Suppressor macrophage treated with lipopolysaccharide for 1 hour (primary cell): ENCODE measurements at places on chromosomes 3 and 15.

- DNase-seq: no peak
These were observed 272.5 kb upstream of the TGFBR2 start for GRCh38 chr3:30333903-30334302.

GRCh38 chr3:112610121-112610520 lies 30.8 kb downstream of the CCDC80 start:
- DNase-seq: peak; percentile 53

DNA sequence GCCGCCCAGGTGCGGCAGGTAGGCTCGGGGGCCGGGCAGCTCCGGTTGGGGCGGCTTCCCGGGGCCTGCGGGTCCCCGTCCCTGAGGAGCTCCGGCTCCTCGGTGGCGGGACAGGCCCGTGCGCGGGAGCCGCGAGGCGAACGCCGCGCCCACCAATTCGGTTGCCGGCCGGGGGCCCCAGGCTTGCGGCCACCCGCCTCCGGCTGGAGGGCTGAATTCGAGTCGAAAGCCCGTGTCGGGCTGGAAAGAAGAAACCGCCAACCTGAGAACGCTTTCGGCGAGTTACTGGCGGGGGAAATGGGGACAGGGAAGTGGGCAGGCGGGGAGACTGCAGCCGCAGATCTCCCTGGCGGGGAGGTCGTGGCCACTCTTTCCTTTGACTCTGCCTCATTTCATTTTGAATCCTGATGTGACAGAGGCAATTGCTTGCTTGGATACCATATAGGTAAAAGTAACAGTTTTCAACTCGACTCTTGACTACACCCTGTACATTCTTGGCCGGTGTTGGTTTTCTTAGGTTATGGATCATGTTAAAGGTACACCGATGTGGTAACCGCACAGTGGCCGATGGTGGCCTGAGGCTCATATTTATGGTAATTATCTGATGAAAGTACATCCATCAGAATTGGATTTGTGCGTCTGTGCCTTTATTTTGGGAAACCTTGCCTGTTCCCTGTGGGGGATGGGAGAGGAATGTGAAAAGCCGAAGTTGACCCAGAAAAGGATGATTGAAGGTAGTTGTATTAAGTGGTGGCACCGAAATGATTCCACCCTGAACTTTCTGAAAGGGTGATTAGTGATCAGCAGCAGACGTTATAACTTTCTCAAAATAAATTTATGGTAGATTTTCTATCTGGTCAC lies 1.7 kb downstream of the B3GNT5 start:
- peak; percentile 58 for DNase-seq

- DNase-seq: no peak
These were observed 260.4 kb upstream of the TTC14 start for GRCh38 chr3:180341516-180341915.

GRCh38 chr15:34725556-34725955 lies 29.2 kb downstream of the GJD2 start:
- no peak for DNase-seq

- DNase-seq: no peak
These were observed 78.1 kb downstream of the LRRFIP2 start for GRCh38 chr3:37096288-37096687.

DNA sequence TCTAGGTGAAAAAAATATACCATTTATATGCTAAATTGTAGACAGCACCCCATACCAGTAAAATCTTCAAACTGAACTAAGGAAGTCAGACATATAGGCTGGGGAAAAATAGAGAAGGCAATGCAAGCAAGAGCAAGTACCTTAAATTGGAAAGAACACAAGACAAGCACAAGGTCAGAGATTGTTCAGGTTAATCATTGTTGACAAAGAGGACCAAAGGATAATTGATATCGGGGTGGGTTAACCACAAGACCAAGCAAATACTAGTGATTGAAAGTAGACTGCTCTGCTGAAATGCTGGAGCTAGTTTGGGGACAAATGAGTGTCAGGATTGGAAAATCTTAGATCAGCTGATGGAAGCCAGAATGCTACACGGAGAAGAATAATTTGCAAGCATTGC lies 499.8 kb downstream of the ROBO2 start:
- no peak for DNase-seq

- DNase-seq: no peak
These were observed 61.0 kb downstream of the ATP8B4 start for GRCh38 chr15:50057905-50058639.
